ENCODE measurements at places on chromosomes 16 and 17. TPM values are rescaled to one million over a fixed set of nuclear protein-coding genes. Genes with fewer than 3 reads are reported as not detected.

Gene TOP2A
- total RNA-seq, result 68.5 TPM

Gene HAS3
- 0.28 TPM for total RNA-seq

Gene CBFA2T3
- total RNA-seq, result not detected

Gene SPN
- total RNA-seq, result not detected

Gene CEP20
- 61.9 TPM for total RNA-seq

Gene C17orf50
- not detected for total RNA-seq

Gene VAT1L
- total RNA-seq, result 18.1 TPM

Gene DNAAF1
- not detected for total RNA-seq

Gene WNT9B
- not detected for total RNA-seq

Gene TP53TG3C
- total RNA-seq, result not detected

Gene ABCA6
- total RNA-seq, result under 0.01 TPM

Gene NLGN2
- total RNA-seq, result 1.7 TPM

Gene HMOX2
- 91.1 TPM for total RNA-seq

Gene VASN
- 10.3 TPM for total RNA-seq

Gene TBC1D3H
- total RNA-seq, result not detected
